Myocyte (in vitro differentiated cells): ENCODE measurements at places on chromosomes 3 and 15.

GRCh38 chr3:156448300-156448699, 106.6 kb downstream of the SSR3 start:
- DNase-seq, result peak; percentile 46

DNA sequence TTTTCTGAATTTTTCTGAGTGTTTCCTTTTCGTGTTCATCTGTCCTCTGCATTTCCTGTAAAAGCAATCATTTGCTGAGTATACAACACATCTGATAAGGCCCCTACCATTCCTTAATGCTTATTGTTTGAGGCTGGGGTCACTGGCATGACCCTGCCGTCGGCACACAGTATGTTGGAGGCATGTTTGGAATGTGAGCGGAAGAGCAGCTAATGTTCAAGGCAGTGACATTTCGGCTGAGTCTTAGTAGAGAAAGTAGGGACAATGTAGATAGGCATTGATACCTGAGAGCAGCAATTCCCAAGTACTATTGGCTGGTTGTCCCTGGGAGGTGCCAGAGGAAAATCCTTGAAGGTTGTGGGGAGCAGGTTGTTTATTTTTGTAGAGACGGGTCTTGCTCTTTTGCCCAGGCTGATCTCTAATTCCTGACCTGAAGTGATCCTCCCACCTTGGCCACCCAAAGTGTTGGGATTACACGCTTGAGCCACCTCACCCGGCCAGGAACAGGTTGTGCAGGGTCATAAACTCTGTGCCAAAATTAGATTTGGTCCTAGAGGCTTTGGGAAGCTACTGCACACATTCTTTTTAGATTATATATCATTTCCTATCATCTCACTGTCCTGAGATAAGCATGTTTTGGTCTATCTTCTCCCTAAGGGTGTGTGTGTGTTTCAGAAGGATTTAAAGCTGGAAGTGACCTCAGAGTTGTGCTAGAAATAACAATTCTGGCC, 13.5 kb downstream of the PTPN23 start:
- peak; percentile 46 for DNase-seq

DNA sequence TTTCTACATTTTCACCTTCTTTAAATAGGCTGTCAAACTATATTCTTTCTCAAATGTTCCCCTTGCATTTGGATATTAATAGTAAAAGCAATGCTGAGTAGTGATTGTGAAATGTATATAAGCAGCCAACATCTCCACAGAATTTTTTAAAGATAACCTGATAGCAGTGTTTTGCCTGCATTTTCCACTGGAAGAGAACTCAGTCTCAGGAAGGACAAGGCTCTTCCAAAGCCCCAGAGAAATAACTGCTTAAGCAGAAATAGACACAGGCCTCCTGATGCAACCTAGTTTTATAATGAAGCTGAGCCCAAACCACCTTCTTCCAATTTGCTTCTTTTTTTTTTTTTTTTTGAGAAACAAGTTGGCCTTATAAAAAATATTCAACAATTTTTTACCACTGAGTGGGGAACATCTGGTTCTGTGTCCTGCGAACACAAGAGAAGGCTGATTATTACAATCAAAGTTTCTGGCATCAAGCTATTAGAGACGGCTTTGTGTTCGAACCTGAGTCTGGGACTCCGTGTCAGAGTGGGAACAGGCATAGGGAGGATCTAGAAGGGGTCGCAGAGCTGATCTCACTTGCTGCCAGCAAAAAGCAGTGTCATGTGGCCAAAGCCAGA, 332.5 kb upstream of the TBL1XR1 start:
- no peak for DNase-seq

- DNase-seq, result no peak
Measured at GRCh38 chr3:195180490-195181112, 90.4 kb downstream of the XXYLT1 start.

GRCh38 chr3:172100482-172100881, 61.1 kb downstream of the FNDC3B start:
- no peak for DNase-seq

GRCh38 chr3:88147261-88147660, 2.5 kb upstream of the C3orf38 start:
- no peak for DNase-seq

GRCh38 chr15:94576889-94577533, 345.6 kb downstream of the MCTP2 start:
- no peak for DNase-seq

DNA sequence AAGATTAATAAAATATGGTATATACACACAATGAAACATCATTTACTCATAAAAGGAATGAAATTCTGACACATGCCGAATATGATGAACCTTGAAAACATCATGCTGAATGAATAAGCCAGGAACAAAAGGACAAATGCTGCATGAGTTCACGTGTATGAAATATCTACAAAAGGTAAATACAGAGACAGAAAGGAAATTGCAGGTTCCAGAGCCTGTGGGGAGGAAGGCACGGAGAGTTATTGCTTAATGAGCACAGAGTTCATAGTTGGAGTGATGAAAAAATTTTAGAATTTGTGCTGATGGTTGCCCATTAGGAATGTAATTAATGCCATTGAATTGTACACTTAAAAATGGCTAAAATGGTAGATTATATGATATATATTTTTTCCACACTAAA, 49.5 kb downstream of the OCA2 start:
- DNase-seq, result no peak

- peak; percentile 89 for DNase-seq
Measured at GRCh38 chr3:9036404-9037131, 73.3 kb upstream of the RAD18 start.

GRCh38 chr3:133733226-133733625, 13.0 kb upstream of the TF start:
- no peak for DNase-seq

DNA sequence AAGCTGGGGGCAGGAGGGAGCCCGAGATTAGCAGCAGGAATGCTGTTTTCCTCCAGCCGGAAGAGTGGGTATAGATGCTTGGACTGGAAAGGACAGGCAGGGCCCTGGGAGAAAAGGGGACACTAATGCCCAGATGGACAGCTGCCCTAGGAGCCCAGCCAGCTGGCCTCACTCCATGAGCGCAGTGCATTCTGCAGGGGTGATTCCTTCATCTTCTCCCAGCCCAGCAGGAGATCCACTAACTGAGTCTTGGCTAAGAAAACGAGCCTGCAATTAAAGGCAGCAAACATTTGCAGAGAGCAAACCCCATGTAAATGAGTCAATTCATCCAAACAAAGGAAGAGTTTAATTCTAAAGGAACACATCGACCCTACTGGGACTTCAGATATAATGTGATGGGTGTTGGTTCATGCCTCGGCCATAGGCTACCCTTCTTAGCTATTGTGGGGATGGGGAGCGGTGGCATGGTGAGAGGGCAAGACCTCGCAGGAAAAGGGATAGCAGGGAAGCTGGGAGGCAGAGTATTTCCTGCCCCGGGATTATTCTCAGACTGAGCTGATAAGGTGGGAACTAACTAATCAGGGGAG, 13.3 kb upstream of the MINAR1 start:
- DNase-seq, result peak; percentile 58

GRCh38 chr3:79657076-79657475, 110.7 kb downstream of the ROBO1 start:
- no peak for DNase-seq

DNA sequence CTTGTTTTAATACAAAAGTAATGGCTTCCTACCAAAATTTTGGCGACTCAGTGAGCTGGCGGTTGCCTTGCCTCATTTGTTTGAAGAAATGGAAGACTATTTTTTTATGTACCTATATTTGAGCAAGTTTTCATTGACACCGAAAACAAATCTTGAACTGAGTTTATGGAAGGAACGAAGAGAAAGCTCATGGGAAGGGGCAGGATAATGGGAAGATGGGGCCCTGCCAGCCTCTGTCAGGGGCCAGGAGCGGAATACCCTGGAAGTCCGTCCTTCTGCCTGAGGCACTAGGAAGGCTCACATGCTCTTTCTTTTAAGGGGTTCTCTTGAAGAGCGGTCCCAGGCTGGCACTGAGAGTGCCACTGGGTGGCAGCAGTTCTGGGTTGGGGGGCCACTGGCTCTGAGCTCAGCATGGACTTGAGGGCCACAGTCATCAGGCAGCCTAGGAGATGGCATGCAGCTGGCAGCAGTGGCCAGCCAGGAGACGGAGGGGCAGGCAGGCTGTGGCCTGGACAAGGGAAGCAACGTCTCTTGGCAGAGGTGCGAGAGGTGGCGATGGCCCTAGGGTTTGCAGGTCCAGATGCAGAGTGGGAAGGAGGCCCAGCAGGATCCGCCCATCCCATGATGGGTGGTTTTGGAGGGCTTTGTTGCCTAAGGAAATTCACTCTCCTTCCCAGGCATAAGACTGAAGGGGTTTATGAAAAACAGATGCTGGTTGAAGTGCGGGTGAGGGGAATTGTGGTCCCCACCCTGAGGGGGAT, 41.6 kb downstream of the ISG20 start:
- DNase-seq, result no peak

GRCh38 chr15:42723068-42723467, 13.9 kb downstream of the CDAN1 start:
- no peak for DNase-seq

- DNase-seq, result no peak
Measured at GRCh38 chr3:101038880-101039279, 45.7 kb upstream of the ABI3BP start.

DNA sequence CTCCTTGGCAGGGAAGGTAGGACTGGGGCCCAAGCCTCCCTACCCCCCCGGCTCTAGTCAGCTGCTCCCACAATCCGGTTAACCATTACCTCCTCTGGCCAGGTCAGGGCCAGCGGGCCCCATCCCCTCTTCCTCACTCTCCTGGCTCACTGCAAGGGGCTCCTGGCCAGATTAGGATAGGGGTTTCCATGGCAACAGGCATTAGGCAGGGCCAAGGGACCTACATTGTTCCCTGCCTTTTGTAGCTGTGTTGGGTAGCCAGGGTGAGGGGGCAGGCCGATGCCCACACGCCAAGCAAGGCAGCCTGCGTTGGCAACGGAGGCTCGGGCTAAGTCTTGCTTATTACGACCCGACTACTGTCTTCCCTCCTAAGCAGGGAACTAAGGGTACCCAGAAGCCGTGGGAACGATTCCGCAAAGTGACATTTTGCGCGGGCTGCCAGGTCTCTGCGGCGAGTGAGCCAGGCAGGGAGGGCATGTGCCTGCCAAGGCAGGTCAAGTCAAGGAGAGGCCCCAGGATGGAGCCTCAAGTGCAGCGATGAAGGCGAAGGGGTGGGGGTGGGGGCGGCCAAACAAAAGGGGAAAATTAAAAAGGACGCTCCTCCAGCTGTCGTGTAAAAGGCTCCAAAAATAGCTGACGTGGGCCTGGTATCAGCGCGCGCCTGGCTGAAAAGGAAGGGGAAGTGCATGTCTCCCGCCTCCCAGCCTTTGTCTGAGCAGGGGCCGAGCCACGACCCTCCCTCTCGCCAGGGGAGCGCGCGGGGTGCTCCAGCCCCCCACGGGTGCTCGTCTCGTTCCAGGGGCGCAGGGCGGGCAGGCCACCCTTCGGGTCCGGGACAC, 919 bp downstream of the IDH2 start:
- DNase-seq, result peak; percentile 88

DNA sequence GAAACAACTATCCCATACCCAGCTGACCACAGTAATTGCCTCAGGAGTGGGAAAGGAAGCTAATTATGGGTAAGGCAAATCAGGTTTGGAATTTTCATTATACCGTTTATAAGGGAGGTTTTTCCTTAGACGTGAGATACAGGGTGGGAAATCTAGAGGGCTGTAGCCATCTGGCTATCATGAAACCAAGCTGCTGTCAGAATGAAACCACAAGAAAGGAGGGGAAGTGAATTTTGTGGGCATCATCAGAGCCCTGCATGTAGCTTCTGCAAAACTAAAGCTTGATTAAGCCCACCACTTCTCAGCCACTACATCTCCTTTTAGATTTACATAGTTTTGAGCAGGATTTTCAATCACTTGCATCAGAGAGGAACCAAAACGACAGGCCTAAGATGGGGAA, 893.5 kb downstream of the TUSC7 start:
- DNase-seq, result no peak

- DNase-seq, result peak; percentile 37
Measured at GRCh38 chr3:53080612-53081205, 34.8 kb upstream of the SFMBT1 start.

DNA sequence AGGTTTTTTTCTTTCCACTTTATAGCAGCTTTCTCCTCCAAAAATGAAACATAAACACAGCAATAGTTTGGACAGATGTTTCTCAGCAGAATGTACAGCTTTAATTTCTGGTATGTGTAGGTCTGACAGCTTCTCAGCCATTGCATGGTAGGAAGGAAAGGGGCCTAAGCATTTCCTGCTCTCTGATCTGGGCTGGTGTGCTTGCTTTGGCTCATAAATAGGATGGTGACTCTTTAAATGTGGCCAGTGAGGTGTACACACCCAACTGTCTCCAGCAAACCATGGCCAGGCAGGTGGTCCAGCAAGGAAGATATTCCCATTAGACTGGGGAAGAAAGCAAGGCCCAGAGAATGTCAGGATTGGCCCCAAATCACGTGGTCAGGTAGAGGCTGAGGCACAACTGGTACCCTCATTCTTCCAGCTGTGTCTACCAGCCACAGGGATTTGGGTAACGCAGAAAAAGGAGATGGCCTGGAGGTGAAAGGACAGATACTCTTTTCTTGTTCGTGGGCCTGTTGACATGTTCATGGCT, 52.1 kb downstream of the ITGA11 start:
- DNase-seq, result no peak

DNA sequence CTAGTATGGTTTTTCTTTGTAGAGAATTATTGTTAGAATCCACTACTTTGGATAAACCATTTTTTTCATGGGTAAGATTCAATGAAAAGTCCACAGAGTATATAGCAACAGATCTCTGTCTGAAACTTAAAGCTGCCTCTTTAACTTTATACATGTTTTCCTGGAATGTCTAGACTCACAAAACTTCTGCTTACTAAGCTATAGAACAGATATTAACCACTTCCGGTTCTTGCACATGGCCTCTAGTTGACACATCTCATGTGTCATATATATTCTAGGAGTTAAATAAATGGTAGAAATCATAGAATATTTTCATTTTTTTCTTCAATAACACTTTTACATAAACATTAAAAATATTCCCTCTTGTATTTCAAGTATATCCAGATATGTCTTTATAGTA, 1693.9 kb downstream of the SI start:
- DNase-seq, result no peak

DNA sequence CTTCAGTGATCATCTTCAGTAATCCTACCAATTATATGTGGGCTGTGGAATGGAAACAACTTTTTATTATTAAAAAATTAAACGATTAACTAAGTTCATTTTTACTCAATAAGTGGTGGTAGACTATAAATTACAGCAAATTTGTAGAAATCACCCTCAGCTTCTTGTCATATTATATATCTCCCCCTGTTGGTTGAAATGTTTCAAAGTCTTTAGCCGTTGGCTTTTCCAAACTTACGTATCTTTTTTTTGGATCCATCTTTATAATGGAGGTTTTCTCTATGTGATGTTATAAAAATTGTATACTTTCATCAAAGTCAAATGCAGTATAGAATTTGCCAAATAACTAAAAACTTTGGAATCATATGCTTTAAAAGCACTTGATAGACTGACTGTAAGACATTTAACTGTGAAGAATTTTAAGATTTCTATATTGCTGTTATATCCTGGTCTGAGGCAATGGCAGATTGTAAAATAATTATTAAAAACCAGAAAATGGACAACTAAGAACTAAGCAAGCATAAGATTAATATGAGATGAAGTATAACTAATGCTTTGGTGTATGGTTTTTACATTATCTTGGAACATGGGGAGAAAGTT, 44.7 kb downstream of the ATP11B start:
- peak; percentile 36 for DNase-seq

- no peak for DNase-seq
Measured at GRCh38 chr15:27842526-27842925, 256.6 kb downstream of the OCA2 start.
